ENCODE measurements at places on chromosomes 11 and 22.

DNA sequence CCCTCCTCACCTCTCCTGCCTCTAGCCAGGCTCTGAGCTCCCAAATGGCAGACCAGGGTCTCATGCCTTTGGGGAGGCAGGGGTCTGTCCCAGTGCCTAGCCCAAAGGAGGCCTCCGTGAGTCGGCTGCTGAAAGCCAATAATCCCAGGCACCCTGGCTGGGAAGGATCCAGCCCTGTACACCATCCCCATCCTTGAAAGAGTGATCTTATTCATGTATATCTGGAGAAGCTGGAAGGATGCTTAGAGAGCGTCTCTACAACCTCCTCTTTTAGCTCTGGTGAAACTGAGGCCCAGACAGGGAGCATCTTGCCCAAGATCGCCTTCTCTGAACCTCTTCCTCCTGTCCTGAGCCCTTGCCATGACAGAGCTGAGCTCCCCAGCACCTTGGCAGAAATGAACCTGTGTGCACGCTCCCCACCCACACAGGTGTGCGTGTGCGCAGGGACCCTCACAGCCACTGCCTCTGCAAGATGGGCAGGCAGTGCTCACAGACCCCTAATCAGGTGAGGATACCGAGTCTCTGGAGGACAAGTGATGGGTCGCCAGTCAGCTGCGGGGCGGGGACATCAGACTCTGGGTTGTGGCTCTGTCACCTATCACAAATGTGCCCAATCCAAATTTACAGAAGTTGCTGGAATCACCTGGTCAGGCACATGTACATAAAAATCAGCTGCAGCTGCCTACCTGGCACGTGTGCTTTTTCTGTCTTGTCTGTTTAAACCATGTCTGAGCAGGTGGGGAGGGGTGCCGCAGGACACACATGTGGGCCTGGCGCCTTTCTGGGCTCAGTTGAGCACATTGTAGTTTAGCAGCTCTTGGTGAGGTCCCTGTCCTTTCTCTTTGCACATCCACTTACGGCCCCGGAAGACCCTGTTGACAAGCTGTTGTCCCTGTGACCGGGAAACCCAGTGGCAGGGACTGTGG is 49.3 kb upstream of the WNT7B start:
- no peak for DNase-seq

GRCh38 chr11:130037881-130038585 is 31.7 kb upstream of the APLP2 start:
- DNase-seq = no peak

GRCh38 chr11:66339686-66340483 is 3.7 kb upstream of the RIN1 start:
- DNase-seq = no peak

GRCh38 chr11:69943506-69943905 is 124.3 kb upstream of the FGF3 start:
- DNase-seq = no peak

Data from CD4-positive, alpha-beta T cell treated with Interleukin-4 for 4 hours (primary cell).